ENCODE measurements at places on chromosomes 11 and 22. TPM values are rescaled to one million over a fixed set of nuclear protein-coding genes. Genes with fewer than 3 reads are reported as not detected.

Gene RAG2
- total RNA-seq, result not detected

Gene LRRC55
- total RNA-seq, result not detected

Gene FAT3
- total RNA-seq, result 1.0 TPM

Gene ROBO4
- total RNA-seq, result 3.4 TPM

Gene MUC5AC
- total RNA-seq, result not detected

Gene TPH1
- not detected for total RNA-seq

Gene VWCE
- 2.7 TPM for total RNA-seq

Gene MYOD1
- total RNA-seq, result 398 TPM
